ENCODE measurements at places on chromosomes 12 and 14. TPM values are rescaled to one million over a fixed set of nuclear protein-coding genes. Genes with fewer than 3 reads are reported as not detected.
A peak's percentile ranks its signal among the peaks of the same experiment; 100 is the strongest.

DNA sequence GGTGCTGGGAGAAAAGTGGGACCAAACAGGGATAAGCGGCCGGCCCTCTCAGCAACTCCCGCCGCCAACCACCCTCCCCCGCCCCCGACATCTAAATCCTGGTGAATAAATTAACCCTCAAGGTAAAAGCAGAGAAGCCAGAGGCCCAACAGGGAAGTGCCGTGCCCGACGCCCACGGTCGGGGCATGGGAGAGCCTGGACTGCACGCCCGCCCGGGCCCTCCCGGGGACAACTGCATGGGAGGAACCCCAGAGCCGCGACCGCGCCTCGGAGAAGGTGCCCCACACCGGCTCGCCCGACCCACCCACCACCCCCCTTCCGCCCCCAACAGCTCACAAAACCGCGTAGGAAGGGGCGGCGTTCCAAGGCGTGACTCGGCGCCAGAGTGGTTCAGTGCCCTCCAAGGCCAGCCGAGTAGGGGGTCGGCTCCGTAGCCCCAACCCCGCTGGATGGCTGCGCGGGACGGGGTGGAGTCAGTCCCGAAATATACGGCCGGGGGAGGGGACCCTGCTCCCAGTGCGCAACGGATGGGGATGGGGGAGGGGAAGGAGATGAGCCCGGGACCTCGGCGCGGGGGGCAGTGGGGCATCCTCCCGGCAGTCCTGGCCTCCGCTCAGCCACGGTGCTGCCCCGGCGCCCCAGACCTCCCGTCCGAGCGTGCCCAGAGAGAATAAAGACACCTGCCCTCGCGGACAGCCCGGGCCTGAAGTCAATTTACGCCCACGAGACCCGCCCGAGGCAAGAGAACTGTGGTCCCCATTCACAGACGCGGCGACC, 732 bp downstream of the SLC25A29 start:
- DNase-seq: no peak

DNA sequence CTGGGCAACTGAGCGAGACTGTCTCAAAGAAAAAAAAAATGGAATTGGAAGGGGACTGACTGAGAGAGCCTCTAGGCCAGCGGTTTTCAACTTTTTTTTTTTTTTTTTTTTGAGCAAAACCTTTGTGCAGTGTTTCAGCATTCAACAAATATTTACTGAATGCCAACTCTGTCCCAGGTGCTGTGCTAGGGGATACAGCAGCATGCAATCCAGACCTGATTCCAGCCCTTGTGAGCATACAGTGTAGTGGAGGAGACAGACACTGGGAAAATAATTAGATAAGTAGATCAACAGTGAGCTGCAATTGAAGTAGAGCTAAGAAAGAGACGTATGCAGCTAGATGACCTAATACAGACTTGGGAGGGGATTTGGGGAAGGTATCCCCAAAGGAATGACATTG, 23.8 kb upstream of the LTBP2 start:
- no peak for DNase-seq

- DNase-seq: peak; percentile 98
Observed at GRCh38 chr12:62724947-62725451, 210.0 kb downstream of the PPM1H start.

DNA sequence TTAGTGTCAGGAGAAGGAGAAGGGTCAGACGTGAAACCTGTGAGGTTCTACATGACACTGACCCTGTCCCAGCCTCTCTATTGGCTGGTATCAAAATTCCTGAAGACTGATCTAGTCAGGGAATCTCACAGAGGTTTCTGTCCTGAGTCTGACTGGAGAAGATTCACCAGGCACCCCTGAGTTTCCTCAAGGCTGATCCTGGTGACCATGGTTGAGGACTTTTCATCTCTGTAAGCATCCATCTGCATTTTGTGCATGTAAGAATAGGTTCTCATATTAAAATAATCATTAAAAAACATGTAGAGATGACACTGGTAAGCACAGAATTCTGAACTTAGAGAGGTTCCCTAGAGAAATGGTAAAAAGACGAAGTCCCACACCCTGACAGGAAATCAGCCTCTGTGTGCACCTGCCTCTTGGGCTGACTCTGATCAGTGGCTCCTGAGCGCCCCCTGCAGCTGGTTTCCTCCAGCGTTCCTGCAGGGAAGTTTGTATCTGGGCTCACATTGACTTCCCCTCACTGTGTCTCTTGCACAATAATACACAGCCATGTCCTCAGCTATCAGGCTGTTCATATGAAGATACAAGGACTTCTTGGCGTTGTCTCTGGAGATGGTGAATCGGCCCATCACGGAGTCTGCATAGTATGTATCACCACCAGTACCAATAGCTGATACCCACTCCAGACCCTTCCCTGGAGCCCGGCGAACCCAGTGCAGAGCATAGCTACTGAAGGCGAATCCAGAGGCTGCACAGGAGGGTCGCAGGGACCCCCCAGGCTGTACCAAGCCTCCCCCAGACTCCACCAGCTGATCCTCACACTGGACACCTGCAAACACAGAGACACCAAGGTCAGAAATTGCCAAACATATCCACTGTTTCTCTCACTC, 991.9 kb downstream of the TMEM121 start:
- no peak for DNase-seq

DNA sequence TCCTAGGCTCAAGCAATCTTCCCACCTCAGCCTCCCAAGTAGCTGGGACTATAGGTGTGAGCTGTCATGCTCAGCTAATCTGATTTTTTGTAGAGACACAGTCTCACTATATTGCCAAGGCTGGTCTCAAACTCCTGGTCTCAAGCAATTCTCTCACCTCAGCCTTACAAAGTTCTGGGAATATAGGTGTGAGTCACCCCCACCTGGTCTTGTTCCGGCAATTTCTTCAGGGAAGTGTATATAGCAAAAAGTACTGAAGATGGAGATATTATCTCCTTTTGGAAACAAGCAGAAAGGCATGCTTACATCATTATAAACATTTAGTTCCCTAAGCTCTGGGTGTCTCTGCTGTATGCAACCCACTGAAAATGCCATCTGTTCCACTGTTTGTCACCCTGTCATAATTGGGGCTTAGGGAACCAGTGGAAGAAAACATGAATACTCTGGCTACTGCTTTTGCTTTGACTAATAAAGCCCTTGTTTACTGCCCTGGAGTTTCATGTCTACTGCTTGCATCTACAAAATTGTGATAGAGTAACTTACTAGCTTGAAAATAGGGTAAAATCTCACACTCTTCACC, 940.2 kb downstream of the GALC start:
- no peak for DNase-seq

DNA sequence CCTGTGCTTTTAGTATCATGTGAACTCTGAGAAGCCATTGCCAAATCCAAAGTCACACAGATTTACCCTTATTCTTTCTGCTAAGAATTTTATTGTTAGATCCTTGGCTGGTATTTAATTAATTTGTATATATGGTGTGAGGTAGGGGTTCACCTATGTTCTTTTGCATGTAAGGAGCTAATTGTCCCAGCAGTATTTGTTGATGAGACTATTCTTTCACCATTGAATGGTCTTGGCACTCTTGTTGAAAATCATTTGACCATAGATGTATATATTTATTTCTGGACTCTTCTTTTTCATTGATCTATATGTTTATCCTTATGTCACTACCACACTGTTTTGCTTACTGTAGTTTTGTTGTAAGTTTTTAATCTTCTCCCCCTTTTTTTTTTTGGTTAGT, 26.2 kb downstream of the G2E3 start:
- no peak for DNase-seq

DNA sequence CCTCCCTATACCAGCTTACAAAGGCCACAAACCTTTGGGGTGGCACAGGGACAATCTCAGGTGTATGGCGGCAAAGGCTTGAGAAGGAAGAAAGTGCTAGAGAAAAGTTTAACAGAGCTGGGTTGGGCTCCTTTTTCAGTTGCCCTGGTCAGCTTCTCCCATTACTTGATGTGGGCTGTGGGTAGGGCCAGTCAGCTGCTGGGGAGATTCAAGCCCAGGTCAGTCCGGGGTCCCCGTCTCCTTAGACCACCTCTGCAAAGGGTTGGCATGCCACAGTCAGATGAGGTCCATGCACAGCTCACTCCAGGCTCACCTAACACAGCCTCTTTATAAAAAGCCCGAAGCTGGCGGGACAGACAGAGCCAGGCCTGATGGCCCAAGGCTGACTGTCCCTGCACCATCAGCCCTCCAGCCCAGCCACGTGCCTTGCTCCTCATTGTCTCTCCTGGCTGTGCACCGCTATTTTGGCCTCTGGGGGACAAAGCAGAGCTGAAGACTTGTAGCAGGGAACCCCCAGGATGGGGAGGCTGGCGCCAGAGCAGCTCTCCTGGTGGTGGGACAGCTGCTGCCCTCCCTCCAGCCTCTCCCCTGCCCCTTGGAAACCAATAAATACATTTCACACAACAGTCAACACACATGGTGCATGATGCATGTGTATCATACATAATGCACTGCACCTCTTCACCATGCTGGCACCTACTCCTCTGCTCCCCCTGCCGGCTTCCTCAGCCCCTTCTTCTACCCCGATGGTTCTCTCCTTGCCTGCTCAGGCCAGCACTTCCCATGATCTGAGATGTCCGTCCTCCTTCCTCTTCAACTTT, 61.7 kb upstream of the DDX11 start:
- DNase-seq: no peak

DNA sequence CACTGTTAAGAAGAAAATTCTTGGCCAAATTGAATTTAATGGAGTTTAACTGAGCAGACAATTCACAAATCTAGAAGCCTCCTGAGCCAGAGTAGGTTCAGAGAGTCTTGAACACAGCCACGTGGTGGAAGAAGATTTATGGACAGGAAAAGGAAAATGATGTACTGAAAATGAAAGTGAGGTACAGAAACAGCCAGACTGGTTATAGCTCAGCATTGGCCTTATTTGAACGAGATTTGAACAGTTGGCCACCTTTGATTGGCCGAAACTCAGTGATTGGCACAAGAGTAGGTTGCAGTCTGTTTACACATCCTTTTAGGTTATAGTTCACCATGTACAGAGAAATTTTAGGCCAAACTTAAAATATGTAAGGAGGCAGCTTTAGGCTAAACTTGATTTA, 9.9 kb downstream of the OAS2 start:
- DNase-seq: no peak

DNA sequence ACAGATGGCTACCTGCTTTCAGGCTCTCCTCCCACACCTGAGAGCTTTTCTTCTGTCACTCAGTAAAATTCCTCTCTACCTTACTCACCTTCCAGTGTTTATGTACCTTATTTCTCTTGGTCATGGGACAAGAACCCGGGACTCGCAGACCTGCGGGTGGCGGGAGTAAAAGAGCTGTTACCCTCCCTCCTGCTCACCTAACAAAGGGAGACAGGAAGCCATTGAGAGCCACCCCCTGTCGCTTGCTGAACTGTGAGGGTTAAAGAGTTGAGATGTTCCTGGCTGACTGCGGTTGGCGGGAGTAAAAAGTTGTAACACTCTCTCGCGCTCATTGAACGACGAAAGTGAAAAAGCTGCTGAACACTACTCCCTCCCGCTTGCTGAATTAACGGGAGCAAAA, 1935.1 kb upstream of the FLRT2 start:
- DNase-seq: no peak

- no peak for DNase-seq
Observed at GRCh38 chr12:55732288-55732687, 3.5 kb upstream of the CD63 start.

GRCh38 chr14:76169776-76170175, 18.1 kb downstream of the GPATCH2L start:
- no peak for DNase-seq

DNA sequence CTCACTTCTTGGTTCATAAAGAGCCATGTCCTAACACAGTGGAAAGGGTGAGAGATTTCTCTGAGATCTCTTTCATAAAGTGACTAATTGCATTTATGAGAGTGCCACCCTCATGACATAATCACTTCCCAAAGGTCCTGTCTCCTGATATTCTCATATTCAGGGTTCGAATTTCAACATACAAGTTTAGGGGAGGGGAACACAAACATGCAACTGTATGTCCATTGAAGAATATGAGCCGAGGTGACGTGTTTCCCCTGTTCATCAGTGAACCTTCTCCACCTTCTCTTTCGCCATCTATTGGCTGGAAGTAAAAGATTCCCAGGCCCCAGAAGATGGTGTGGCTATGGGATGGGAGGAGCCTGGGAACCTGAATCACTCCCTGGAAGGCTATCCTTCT, 354.2 kb upstream of the ATP2B1 start:
- DNase-seq: peak; percentile 77

DNA sequence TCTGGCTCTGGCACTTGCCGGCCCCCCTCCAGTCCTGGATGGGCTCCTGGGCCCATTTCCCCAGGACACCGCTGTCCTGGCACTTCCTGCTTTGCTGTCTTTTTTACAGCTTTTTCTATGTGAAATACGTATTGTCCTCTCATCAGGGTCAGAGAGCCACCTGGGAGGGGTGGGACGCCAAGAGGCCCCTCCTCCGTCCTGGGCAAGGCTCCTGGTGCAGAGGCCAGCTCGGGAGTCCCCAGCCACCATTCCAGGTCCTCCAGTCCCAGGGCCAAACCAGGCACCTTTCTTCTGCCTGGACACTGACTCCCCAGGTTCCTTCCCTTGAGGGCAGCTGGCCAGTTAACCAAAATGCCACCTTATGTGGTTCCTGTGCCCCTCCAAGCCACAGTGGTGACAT, 22.8 kb downstream of the ARL6IP4 start:
- no peak for DNase-seq

- no peak for DNase-seq
Observed at GRCh38 chr12:19085090-19085489, 44.4 kb upstream of the PLEKHA5 start.

- DNase-seq: no peak
Observed at GRCh38 chr14:75217508-75218206, 41.2 kb upstream of the TMED10 start.

GRCh38 chr14:57725399-57726077, 140.4 kb downstream of the SLC35F4 start:
- no peak for DNase-seq

DNA sequence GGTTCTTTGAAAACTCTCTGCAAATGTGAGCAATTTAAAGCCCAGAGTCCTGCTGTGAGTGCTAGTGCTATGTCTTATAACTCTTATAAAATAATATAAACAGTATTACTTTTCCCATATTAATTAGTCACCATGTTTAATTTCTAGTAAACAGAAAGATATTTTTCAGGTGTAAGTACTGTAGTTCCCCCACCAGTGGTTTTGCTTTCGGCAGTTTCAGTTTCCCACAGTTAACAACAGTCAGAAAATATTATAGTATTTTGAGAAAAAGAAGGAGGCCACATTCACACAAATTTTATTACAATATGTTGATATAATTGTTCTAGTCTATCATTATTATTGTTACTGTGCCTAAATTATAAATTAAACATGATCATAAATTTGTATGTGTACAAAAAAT, 800.5 kb downstream of the LRFN5 start:
- DNase-seq: no peak

- peak; percentile 60 for DNase-seq
Observed at GRCh38 chr12:132559652-132560363, 50.6 kb downstream of the LRCOL1 start.

GRCh38 chr14:22748631-22749068, 17.8 kb upstream of the OXA1L start:
- no peak for DNase-seq

The KERA gene
- total RNA-seq: not detected

The APOF gene
- total RNA-seq: not detected

The PROX2 gene
- total RNA-seq: not detected

The PPP1CC gene
- 230 TPM for total RNA-seq

The C12orf57 gene
- total RNA-seq: 127 TPM

The SLC4A8 gene
- total RNA-seq: 0.29 TPM

The ASCL1 gene
- not detected for total RNA-seq

The TAC3 gene
- not detected for total RNA-seq

The SNRPF gene
- 40.0 TPM for total RNA-seq

The SLC7A8 gene
- total RNA-seq: 1.1 TPM

The GPRC5A gene
- total RNA-seq: 94.6 TPM

The KRT6B gene
- total RNA-seq: not detected
